Hematopoietic multipotent progenitor cell treated with erythropoietin and hydrocortisone succinate and interleukin-3 and kit ligand, for 4 days (in vitro differentiated cells): ENCODE measurements at places on chromosomes 11 and 22.
A peak's percentile ranks its signal among the peaks of the same experiment; 100 is the strongest.

DNA sequence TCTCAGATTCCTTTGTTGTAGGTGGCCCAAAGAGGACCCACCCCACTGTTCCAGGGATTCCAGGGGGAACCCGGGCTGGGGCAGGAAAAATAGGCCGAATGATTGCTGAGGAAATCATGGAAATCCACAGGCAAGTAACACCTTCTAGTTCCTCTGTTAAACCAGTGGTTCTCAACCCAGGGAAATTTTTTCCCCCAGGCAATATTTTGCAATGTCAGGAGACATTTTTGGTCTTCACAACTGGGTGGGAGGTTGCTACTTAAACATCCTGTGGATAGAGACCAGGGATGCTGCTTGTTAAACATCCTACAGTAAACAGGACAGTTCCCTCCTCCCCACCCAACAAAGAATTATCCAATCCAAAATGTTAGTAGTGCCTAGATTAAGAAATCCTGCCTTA is 84.7 kb downstream of the BTBD10 start:
- DNase-seq = no peak

GRCh38 chr11:97895572-97895971 is 1125.2 kb upstream of the CNTN5 start:
- no peak for DNase-seq

- no peak for DNase-seq
Observed at GRCh38 chr11:92222701-92223100, 1.9 kb upstream of the FAT3 start.

DNA sequence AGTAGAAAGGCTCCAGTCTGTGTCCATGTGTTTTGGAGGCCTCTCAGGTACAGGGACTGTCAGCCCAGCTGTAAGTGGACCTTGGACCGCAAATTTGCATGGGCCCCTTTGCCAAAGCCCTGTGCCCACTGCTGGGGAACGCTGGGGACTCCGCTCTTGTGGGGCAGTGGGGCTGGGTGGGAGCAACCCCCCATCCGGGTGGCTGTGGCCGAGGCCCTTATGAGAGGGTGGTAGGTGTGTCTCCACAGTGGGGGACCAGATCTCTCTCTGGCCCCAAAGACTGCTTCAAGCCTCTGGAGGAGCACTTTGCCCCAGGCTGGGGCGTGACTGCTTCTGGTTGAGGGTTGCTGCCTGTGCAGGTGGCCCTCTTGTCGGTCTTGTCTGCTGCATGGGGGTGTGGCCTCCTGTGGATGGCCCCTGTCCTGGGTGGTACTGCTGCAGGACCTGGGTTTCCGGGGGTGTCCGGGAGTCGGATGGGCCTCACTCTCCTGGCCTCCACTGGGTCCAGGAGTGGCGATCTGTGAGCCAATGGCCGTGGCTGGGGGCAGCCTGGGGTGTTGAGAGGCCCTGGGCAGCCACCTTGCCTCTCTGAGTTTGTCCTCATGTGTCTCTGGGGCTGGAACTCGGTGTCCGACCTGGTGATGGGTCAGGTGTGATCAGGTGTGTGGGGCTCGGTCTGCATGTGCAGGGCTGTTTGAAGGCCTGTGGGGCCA is 15.9 kb downstream of the KCNQ1 start:
- no peak for DNase-seq

DNA sequence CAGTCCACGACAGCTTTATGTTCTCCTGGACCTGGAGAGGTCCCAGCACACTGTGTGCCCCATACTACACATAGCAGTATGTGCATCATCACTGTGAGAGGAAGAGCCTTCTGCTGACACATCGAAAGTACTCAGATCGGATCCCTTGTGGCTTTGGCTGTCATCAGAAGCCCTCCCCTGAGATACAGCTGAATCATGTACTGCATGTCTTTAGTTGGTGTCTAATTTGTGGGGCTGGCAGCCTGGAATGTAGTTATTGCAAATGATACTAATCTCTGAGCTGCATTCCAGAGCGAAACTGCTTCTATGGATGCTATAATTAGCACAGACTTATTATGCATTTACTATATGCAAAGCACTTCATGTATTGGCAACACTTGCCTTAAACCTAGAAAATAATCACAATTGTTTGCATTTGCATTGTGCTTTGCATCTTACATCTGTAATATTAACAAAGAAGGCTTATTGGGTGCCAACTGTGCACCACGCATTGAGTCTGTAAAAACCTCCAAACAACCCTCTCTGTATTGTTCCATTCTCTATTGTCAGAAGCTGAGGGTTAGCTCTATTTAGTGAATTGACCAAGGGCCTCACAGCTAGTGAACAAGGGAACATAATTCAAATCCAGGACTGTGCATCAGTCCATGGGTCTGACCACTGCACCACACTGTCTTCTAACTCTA is 89.2 kb upstream of the CRTAM start:
- peak; percentile 92 for DNase-seq

- DNase-seq = no peak
Observed at GRCh38 chr11:79097246-79097875, 343.5 kb downstream of the TENM4 start.

- peak; percentile 3 for DNase-seq
Observed at GRCh38 chr22:19607192-19608002, 83.2 kb upstream of the CLDN5 start.

- DNase-seq = peak; percentile 81
Observed at GRCh38 chr11:396948-397548, 3.0 kb downstream of the PKP3 start.

GRCh38 chr11:73833067-73833466 is 43.6 kb downstream of the COA4 start:
- DNase-seq = no peak

DNA sequence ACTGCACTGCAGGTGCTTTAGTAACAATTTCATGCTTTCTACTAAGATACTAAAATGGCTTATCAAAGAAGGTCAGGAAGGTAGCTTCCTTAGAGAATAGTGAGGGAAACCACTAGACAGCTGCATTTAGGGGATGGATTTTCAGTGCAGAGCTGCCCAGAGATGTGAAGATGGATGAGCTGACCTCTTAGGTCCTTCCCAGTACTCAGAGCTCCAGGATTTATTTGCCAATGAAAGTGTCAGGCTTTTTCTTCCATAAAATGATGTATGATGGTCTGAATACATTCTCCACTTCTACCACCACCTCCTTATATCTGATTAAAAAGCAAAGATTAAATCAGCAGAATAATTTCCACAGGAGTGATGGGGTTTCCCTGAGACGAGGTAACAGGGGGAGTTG is 35.0 kb downstream of the SC5D start:
- no peak for DNase-seq

GRCh38 chr11:107744736-107745135 is 32.9 kb upstream of the SLN start:
- no peak for DNase-seq
